ENCODE measurements at places on chromosomes 7 and 10.

- no peaks in the 10 kb centered on the region for H3K27me3 ChIP-seq
- no peaks in the 10 kb centered on the region for H3K4me1 ChIP-seq
- H3K4me3 ChIP-seq, result no peak overlapping the region
- H3K27ac ChIP-seq, result no peak overlapping the region
These were observed 17.4 kb downstream of the IRF5 start for GRCh38 chr7:128954830-128955802.

DNA sequence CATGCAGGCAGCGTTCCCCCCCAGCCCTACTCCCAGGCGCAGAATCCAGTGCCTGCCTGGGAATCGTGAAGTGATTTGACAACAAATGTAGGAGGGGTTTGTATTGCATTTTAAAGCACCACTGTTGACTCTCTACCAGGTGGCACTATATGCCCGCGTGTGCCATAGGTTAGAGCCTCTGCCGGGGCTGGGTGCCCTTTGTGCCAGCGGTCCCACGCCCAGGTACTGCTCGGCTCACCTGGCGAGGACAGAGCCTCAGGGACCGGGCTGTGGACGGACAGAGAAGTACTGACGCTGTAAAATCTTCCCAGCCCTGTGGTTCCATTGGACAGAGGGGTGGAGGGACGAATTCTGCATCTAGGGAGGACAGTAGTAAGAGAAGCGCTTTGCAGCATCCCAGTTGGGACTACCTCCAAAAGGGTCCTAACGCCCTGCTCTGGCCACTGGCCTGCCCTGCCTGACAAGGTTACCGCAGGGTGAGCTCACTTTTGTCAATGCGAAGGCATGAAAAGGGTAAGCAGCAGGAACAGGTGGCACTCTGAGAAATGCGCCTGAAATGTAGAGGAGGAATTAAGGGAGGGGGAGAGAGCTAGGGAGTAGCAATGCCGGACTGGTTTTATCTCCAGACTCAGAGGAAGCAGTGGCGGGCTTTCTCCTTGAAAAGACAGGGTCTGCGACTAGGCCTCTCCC lies 788 bp upstream of the CACNA2D1 start:
- H3K36me3 ChIP-seq, result no peaks in the 10 kb centered on the region
- no peak for DNase-seq
- peak overlapping the region; percentile 86 for H3K4me3 ChIP-seq
- H3K27me3 ChIP-seq, result no peaks in the 10 kb centered on the region
- no peaks in the 10 kb centered on the region for H3K4me1 ChIP-seq

DNA sequence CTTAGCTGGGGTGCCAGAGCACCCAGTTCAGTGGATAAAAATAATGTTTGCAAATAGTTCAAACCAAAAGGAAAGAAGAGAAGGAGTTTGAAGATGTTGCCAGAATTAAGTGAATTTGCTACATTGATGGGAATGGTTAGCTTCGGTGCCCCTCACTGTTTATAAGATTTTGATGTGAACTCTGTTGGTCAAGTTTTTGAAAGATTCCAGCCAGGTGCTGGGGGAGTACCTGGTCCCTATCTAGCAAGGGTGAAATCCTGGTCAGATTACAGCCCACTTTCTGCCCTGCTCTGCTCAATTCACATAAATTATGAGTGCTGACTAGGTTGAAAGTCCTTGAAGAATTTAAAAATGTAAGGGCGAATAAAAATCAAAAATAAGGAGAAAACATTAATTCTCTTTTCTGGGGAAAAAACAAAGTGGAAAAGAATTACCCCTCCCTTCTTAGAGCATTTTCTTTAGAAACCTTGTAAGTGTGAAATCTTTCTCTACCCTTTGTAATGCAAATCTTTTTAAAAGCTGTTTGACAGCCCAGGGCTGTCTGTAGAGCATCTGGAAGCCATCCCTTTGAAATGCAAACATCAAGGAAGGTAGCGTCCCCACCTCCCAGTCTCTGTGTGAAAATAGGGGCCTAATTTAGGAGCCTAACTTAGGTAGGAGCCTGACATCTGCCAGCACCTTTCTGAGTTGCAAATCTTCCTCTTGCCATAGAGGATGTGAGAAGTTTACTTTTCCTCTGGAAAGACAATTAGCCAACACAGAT lies 1.4 kb upstream of the GIMAP5 start:
- no peak for DNase-seq
- no peak overlapping the region for H3K27ac ChIP-seq
- peaks cover 5% of the 10 kb centered on the region for H3K27me3 ChIP-seq
- no peak overlapping the region for H3K4me3 ChIP-seq

- H3K27me3 ChIP-seq, result no peaks in the 10 kb centered on the region
- H3K27ac ChIP-seq, result no peak overlapping the region
- no peaks in the 10 kb centered on the region for H3K4me1 ChIP-seq
- DNase-seq, result no peak
These were observed 56.8 kb upstream of the FAM171A1 start for GRCh38 chr10:15427843-15428414.

GRCh38 chr10:79013406-79013987 lies 55.3 kb upstream of the ZMIZ1 start:
- DNase-seq, result no peak
- H3K4me1 ChIP-seq, result no peaks in the 10 kb centered on the region
- no peaks in the 10 kb centered on the region for H3K27me3 ChIP-seq
- no peak overlapping the region for H3K27ac ChIP-seq
- H3K4me3 ChIP-seq, result no peak overlapping the region

GRCh38 chr7:94043299-94043698 lies 39.1 kb upstream of the BET1 start:
- DNase-seq, result no peak
- H3K4me1 ChIP-seq, result no peaks in the 10 kb centered on the region
- H3K27me3 ChIP-seq, result no peaks in the 10 kb centered on the region
- no peak overlapping the region for H3K27ac ChIP-seq
- H3K36me3 ChIP-seq, result no peaks in the 10 kb centered on the region
- H3K4me3 ChIP-seq, result no peak overlapping the region

GRCh38 chr10:15494850-15495506 lies 123.9 kb upstream of the FAM171A1 start:
- no peaks in the 10 kb centered on the region for H3K4me1 ChIP-seq
- H3K4me3 ChIP-seq, result no peak overlapping the region
- H3K27me3 ChIP-seq, result no peaks in the 10 kb centered on the region
- H3K27ac ChIP-seq, result no peak overlapping the region

DNA sequence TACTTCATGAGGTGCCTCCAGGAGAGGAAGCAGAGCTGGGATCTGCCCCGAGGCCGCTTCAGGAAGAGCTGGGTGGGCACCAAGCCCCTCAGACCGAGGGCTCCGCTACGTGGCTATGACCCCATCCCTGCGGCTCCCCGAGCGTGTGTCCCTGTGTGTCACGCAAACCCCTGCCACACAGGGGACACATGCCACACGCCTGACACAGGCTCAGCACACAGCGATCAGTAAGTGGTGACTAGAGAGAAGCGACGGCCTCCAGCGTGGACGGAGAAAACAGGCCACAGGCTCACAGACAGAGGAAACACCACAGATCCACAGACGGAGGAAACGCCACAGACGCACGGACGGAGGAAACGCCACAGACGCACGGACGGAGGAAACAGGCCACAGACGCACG lies 18.5 kb downstream of the DIP2C start:
- no peak overlapping the region for H3K27ac ChIP-seq
- no peak overlapping the region for H3K4me3 ChIP-seq
- DNase-seq, result peak; percentile 33
- H3K27me3 ChIP-seq, result no peaks in the 10 kb centered on the region
- H3K36me3 ChIP-seq, result no peaks in the 10 kb centered on the region

DNA sequence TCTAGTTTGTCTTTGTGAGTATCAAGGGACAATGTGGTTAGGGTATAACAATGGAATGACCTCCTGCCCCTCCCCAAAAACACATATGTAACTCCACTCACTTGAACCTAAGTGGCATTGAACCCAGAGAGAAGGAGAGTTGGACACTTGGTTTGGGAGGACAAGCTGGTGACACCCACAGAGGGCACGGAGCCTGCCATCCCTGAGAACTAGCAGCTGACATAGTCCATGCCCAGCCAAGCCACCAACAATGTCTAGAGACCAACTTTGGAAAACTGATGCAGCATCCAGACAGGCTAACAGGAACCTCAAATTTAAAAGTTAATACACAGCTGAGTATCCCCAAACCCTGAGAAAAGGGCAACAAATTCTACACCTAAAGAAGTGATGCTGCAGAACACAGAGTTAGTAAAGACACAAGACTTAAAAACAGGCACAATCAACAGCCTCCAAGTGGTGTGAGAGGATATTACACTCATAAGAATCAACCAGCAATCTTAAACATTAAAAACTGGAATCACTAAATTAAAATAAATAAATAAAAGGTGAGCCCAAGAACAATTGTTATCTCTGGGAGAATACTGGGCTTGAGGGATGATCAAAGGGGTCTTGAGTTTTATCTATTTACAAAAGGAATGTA lies 27.2 kb downstream of the NUDCD3 start:
- peaks cover 9% of the 10 kb centered on the region for H3K36me3 ChIP-seq
- H3K4me3 ChIP-seq, result no peak overlapping the region
- H3K4me1 ChIP-seq, result no peaks in the 10 kb centered on the region
- no peaks in the 10 kb centered on the region for H3K27me3 ChIP-seq
- DNase-seq, result no peak

- no peaks in the 10 kb centered on the region for H3K27me3 ChIP-seq
- DNase-seq, result no peak
- H3K4me3 ChIP-seq, result no peak overlapping the region
- no peak overlapping the region for H3K27ac ChIP-seq
- H3K4me1 ChIP-seq, result no peaks in the 10 kb centered on the region
- H3K36me3 ChIP-seq, result no peaks in the 10 kb centered on the region
These were observed 43.1 kb downstream of the PARP12 start for GRCh38 chr7:140019606-140020005.

GRCh38 chr10:76382381-76382851 lies 951.0 kb downstream of the LRMDA start:
- DNase-seq, result no peak
- H3K27me3 ChIP-seq, result no peaks in the 10 kb centered on the region
- no peak overlapping the region for H3K27ac ChIP-seq
- no peak overlapping the region for H3K4me3 ChIP-seq
